Erythroblast (primary cell): ENCODE measurements at places on chromosomes 7 and 10.
A peak's percentile ranks its signal among the peaks of the same experiment; 100 is the strongest.

DNA sequence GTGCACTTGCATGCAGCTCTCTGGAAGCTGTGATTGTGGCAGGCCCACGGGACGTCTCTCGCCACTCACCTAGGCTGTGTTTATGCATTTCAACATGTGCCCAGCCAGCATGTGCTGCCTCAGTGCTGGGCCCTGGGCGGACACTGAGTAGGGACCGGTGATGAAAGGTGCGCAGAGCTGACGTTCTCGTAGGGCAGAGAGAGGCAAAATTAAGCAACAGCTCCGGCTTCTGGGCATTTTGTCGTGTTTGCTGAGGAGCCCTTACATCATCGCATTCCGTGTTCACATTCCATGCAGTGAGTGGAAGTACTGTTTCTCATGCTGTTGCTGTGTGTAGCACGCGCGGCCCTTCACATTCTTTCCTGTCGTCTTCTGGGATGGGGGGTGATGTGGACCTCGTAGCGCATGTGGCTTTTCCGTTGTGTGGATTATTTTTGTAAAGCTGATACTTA is 50.5 kb downstream of the PRF1 start:
- no peak for DNase-seq

- DNase-seq: peak; percentile 74
Observed at GRCh38 chr7:99374111-99375064, at the start of gene ARPC1B. ARPC1B (plus strand) TSS chr7:99374730; CDS start chr7:99385715, 10,985 bp downstream.

DNA sequence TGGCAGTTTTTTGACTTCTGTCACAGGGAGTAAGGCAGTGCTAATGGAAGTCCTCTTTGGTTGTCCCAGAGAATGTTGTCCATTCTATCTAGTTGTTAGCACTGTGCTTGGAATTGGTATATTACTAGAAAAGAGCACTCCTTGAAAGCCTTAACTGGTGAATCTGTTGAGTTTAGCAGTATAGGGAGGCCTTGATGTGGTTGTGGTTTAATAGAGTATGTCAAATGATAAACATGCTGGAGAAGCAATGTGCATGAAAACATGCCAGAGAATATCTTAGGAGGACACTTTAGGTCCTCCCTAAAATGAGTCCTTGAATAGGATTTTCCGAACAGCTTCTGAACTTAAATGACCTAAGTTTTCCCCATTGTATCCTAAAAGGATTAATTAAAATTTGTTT is 98.6 kb downstream of the BTRC start:
- DNase-seq: peak; percentile 46

DNA sequence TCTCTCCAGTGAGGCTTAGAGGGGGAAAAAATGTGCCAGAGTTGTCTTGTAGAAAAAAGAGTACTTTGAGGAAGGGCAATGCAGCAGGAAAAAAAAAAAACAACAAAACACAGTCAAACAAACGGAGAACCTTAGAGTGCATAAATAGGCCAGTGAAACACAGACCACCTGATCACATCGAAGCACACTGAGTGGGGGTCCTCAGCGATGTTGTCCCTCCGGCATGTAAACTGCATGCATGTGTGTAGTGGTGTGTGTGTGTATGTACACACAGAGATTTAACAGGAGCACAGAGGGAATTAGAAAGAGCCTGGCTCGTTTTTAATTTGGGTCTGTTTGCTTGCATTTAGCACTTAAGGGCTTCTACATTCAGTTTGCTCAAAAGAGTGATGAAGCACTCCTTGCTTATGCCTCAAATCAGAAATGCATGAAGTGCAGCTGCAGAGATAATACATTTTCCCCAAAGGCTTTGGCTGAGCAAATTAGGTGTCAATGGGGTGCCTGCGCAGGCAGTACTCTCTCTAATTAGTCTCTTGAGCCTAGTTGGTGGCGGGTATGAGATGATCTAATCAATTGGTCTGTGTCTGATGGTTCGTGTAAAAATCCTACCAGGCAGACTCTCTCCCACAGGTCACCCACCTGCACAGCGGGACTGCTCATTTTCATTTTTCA is 62.7 kb upstream of the FZD1 start:
- no peak for DNase-seq

DNA sequence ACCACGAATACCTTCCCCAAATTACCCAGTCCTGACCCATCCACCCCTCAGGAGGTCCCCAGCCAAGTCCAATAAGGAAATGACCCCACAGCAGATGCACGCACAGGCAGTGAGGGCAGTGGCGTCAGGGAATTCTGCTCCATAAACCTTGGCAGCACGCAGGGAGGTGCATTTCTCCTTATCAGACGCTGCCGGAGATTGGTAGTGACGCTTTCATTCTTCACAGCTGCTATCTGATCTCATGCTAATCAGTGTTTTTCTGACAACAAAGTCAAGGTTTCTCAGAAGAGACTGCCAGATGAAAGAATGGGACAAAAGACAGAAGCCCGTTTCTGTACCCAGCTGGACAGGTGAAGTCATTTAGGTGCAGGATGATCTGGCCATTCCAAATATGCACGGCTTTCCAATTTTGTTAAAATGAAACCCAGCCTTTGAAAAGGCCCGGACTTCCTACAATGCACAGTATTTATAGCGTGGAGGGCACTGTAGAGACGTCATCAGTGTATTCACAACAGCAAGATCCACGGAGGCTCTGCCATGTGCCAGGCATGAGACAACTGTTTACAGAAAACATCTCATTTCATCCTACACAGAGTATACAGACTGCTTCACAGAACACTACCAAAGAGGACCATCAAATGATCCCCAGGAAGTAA is 35.3 kb downstream of the DIP2C start:
- DNase-seq: no peak

GRCh38 chr10:98259606-98260315 is 8.2 kb downstream of the LOXL4 start:
- DNase-seq: peak; percentile 39

DNA sequence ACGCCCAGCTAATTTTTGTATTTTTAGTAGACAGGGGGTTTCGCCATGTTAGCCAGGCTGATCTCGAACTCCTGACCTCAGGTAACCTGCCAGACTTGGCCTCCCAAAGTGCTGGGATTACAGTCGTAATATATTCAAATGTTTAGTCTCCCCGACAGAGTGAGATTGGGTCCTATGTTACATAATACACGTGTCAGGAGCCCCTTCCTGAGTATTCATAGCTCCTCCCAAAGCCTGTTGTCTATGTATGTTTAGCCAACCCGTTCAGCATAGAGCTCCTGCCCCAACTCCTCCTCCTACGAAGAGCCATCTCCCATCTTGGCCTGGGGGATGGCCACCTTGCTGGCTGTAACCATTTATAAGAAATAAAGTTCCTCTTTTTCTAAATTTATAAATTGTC is 2.7 kb upstream of the PPP2R2D start:
- no peak for DNase-seq

GRCh38 chr10:72243822-72244437 is 27.9 kb upstream of the ASCC1 start:
- DNase-seq: peak; percentile 55

DNA sequence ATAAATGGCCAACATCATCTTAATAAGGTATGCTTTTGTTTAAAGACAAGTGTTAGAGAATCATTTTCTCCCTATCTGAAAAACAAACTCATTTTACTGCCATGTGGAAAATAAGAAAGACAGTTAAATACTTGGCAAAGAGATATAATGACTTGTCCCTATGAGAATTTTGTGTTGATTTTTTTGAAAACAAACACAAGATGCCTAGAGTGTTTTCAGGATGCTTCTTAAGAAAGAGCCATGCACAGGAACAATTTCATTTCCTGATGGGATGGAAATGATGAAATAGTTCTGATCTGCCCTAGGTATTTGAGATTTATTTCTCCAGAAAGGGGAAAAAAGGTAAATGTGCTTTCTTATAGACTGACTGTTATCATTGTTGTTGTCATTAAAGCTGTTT is 237.5 kb upstream of the GNAI1 start:
- DNase-seq: no peak

- no peak for DNase-seq
Observed at GRCh38 chr10:108545921-108546320, 1377.4 kb downstream of the XPNPEP1 start.

DNA sequence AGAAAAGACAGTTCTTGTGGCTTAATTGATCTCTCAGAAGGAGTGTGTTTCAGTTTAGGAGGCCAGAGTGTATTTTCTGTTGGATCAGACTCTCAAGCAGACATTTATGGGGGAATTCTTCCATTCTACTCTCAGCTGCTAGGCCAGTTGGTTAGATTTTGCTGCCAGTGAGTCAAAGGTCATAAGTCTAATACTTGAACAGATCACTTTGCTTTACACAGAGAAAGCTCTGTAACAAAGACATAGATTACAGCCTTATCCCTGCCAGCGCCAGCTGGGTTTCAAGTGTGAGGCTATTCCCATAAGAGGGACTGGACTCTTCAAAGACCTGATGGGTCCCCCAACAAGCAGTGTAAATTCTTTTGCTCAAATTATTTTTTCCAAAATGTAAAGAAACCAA is 145.6 kb upstream of the SEMA3C start:
- no peak for DNase-seq

DNA sequence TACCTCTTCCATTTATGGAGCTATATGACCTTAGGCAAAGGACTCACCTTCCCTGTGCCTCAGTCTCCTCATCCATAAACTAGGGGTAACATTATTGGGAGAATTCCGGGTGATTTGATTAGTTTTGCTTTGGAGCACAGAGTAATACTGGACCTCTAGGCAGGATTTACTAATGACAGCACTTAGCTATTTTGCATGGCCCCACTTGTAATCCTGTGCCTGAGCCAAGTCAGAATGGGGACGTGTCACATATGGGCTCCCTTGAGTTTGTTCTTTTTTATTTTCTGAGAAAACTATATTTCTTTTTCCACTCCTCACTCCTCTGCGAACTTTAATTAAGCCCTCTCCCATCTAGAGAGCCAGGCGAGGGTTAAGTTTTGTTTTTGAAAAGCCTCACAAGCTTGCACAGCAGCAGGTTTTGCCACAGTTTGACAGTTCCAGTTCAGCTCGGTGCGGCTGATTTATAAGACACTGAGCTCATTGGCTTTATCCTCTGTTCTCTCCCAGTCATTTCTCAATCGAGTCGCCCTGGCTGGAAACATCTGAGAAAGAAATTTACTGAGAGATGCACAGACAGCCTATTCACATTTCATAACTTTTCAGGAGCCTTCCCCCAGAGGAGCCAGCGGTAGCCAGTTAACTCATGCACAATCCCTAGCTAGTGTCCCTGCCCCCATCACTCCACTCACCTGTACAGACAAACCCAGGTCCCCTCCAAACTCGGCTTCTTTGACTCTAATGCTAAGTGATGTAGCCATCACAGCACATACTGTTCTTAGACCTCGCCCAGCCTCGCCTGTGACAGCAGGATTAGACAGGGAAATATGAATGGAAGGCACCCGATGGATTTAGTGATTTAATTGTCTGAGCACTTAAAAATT is 441.9 kb upstream of the NPVF start:
- no peak for DNase-seq

DNA sequence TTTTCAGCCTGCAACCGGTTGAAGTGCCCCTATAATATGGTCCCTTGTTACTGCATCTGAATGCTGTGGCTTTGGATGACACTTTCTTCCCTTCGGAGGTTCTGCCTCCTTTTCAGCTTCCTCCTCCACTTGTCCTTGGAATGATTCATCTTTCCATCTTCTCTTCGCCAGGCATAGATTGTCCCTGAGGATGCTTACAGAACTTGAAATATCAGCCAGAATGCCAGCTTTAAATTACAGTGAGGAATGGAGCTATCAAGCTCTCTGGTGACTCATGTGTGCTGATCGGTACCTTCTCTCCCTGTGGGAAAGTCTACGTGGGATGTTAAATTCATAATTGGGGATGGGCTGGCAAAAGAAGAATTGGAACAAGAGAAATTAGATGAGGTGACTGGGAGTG is 45.9 kb upstream of the PDK4 start:
- no peak for DNase-seq

- no peak for DNase-seq
Observed at GRCh38 chr10:34995925-34996324, 94.2 kb downstream of the CUL2 start.

DNA sequence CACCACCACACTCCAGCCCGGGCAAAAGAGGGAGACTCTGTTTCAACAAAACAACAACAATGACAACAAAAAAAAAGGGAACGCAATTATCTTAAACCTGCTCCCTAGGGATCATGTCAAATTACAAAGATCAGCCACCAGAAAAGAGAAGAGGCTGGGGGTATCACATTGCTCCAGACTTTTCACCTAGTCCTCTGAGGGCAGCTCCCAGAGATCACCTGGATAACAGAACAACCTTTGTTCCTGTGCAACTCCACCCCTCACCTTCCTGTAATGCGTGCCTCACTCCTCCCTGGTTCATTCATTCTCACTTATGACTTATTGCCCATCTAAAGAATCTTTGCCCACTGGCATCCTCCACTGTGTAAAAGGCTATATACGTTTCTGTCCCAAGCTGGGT is 31.8 kb downstream of the SVOPL start:
- no peak for DNase-seq

DNA sequence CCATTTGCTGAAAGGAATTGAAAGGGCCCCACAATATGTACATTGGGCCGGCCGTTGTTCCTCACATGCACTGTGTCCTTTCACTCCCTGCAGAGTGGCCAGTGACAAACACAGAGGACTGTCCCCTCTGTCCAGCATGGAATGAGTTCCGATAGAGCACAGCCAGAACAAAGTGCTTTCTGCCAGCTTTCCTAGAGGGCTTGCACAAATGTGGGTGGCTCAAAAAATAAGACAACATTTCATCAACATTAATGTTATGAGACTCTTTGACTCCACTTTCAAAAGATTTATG is 2.4 kb downstream of the PKD2L1 start:
- DNase-seq: no peak

GRCh38 chr7:111568870-111569462 is 6.7 kb upstream of the IMMP2L start:
- DNase-seq: no peak

DNA sequence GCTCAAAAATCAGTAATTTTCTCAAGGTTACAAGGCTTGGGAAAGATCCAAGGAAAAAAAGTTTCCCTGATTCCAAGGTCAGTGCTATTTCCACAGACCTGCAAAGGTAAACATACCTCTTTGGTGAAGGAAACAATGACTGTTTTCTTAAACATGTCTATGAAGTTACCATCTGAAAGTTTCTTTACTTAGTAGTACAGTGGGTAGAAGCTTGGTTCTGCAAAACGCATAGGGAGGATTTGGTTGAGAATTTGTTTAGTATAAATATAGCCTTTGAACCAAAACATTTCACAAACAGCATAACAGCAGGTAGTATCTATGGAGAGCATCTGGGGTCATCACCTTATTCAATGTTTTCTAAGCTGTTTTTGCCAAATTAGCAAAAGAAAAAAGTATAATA is 169.6 kb downstream of the CCSER2 start:
- DNase-seq: no peak

GRCh38 chr7:133023370-133024071 is 58.4 kb downstream of the CHCHD3 start:
- DNase-seq: no peak

GRCh38 chr10:119362122-119362521 is 154.8 kb downstream of the GRK5 start:
- DNase-seq: no peak

- DNase-seq: peak; percentile 93
Observed at GRCh38 chr10:22702348-22702747, 12.0 kb downstream of the PIP4K2A start.
